HepG2 (cell line): ENCODE measurements at places on chromosomes 1 and 21. TPM values are rescaled to one million over a fixed set of nuclear protein-coding genes. Genes with fewer than 3 reads are reported as not detected.

DNA sequence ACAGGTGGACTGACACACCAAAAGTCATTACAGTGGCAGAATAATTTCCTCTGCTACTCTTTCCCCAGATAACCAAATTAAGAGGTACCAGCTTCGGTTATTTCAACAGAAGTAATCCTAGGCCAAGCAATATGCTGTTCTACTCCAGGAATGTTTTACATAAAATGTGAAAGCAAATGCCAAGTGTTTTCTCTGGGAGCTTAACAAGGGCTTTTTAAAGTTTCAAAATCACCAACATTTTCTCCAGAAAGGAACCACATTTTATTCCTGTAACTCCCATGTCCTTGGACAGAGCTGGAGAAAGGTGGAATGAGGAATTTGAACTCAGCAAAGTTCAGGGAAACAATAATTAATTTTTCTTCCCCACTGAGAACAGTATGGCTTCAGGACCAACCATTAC lies 27.2 kb downstream of the CNN3 start:
- no peak for DNase-seq

DNA sequence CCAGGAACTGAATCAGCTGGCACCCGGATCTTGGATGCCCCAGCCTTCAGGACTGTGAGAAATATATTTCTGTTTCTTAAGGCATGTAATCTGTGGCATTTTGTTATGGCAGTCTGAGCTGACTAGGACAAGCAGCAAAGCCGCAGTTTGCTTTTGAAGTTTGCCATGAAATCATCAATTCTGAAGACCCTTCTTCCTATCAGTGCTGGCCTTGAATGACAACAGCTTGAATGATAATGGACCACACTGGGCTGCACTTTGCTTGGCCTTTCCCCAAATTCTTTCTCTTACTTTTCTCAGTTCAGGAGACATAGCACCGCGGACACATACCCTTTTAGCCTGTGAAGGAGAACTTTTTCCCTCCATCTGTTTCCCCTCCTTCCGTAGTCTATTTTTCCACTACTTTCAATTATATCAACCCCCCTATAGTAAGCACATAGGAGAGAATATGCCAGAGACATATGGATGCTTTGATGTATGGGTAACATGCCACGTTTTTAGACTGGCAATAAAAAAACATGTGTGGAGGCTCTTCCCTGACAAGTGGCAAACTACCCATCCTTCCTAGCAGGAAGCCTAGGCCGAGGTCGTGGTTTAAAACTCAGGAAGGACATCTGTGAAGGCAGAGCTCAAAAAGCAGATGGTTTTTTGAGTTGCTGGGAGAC lies 42.9 kb downstream of the HLX start:
- DNase-seq, result no peak

GRCh38 chr1:43451157-43451591 lies 2.6 kb downstream of the HYI start:
- DNase-seq, result no peak

DNA sequence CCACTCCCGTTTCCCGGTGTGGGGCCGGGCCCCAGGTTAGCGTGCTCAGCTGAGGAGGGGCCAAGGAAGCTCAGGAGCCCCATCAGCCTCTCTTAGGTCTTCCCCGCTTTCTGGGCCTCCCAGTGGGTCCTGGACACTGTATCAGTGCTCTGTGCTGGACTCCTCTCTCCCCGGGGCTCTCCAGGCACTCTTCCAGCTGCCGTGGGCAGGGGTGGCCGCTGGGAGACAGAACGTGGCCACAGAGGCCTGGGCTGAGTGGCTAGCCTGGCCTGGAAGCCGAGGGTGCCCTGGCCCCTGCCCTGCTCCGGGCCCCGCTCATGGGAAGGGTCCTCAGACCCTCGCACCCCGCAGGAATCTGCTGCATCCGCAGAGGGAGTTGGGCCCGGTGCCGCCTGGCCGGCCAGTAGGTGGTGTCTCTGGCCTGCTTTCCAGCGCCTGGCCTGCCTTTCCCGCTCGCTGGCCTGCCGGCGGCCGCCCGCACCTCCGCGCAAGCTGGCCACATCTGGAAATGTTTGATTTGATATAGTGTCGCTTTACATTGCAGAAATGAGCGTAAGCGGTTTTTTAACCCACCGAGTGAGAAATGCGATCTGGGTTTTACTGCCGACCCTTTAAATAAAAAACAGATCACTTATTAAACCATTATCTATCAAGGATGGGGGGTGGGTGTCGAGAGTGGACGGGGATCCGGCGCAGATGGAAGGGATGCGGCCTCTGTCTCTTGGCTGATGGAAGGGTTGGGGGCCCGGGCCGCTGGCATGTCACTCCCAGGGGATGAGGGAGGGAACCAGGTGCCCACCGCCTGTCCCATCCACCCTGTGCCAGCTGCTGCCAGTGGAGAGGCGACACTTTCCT lies 74.4 kb upstream of the TTC34 start:
- no peak for DNase-seq

- no peak for DNase-seq
Observed at GRCh38 chr1:180854456-180854855, 58.2 kb upstream of the KIAA1614 start.

DNA sequence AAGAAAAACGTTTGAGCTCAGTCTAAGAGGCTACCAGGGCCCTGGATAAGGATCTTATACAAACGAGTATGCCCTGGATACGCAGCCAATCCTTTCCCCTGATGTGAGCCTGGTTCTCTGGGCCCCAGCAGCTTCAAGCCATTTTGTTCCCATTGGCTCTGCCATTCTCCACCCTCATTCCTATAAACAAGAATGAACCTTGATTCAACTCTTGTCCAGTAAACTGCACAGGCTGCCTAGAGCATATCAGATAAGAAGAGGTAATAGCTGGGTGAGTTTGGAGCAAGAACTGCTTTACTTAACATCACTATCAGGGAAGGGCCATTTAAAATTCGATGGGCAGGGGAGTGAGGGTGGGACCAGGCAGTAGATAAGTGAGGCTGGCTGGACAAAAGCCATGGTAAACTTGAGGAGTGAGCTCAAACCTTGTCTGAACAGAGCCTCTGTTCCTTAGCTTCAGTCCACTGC lies 11.3 kb downstream of the BTG2 start:
- no peak for DNase-seq

GRCh38 chr21:22585558-22585957 lies 1587.3 kb downstream of the NCAM2 start:
- no peak for DNase-seq

DNA sequence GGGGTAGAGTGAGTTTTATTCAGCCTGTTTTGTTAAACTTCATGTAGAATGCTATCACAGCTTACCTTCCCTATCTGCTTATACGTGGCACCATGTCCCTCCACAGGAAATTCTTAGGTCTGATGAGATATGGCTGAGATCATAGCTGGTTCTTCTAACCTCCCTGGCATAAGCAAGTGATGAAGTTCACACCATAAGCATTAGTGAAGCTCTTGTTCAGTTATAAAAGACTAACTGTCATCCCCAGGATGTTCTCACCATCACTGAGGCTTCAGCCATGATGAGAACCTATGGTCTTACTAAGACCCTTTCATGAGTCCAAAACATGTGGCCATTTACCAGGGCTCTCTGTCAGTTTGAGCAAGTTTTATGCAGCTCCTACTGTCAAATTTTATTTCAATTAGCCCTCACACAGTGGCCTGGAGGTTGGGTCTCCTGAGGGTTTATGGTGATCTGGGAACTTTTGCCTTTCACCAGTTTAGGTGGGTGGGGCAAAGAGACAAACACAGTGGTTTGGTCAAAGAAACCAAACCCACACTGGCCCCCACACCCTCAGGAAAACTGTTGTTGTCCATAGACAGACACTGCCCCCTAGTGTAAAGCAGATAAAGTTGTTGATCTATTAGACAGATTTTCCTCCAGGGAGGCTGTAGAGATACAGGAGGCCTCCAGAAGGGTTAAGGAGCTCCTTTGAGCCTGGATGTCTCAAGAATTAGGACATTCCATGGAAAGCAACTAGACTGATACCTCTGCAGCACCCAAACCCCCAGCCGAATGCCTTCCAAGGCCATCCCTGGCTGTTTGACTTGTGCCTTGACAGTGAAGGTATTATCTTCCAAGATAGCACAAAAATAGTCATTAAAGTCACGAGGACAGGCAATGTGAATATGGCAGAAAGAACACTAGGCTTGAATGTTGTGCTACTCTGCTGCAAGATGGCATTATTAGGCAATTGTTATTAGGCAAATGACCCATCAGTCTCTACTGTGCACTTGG lies 5.0 kb downstream of the SLC22A15 start:
- peak; percentile 35 for DNase-seq

DNA sequence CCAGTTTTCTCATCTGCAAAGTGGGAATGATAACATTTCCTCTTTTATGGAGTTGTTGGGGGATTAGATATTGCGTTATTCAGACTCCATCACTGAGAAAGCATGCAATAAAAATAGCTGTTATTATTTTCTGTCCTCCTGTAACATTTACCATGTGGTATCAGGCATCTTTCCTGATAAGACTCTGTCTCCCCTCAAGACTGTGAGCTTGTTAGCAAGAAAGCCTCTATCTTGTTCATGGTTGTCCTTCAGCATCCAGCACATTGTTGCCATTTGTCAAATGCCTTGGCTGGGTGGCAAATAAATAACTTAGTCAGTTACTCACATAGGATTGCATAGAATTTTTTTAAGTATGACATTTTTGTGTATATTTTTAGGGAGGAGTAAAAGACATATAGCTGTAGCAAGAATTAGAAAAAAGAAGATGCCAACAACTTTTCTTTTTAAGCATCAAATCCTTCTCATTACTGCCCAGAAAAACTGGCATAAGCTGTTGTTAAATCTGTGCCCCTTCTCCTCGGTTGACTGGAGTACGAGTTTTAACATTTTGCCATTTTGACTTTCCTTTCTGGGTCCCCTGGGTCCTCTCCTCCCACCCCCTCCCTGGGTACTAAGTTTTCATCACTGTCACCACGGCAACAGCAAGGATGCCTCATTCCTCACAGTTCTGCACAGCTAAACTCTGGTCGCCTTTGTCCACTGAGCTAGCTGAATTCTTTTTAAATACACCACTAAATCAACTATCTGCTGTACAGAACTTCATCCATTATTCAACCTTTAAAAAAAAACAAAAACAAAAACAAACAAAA lies 1.0 kb upstream of the JAM2 start:
- no peak for DNase-seq

DNA sequence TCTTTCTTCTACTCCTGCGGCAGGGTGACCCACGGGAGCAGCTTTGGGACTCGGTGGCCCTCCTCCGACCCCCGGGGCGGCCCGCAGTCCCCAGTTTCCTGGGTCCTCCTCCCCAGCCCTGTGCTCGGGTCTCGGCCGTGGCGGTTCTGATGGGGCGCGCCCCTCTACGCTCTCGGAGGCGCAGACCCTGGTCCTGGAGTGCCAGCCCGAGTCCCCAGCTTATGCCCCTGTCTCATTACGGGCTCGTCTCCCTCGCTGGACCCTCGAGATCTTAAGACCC lies 430 bp downstream of the BTG2 start:
- no peak for DNase-seq

DNA sequence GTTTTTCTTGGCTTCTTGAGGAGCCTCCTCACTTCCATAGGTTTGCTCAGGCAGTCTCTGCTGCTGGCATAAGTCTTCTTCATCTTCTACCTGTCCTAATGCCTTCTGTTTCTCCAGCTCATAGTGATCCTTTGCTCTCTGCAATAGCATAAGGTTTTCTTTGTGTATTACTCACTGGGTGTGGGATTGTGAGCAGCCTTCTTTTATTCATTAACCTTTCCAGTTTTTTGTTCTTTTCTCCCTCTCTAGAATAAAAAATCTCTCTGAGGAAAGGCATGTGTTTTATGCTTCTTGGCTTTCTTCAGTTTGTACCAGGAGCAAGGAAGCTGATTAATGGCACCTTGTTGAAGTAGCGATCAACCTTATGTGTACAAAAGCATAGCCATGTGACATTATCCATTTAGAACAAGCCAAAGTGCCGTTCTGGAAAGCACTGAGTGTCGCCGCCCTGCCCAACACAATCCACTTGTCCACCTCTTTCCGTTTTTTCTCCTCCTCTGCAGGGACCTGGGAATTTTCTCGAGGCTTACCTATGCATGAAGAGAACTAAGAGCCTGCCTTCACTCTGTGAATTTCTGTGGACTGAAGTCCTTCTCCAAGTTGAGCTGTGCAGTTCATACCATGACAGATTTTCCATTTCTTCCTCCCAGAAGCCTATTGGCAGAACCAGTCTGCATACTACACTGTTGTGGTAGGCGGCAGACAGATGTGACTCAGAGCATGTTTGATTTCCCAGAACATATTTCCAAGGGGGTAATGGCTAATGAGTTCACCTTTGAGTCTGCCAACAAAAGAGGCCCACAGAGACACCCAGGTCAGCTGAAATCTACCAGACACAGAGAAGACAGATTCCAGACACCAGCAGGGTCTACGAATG lies 39.0 kb downstream of the DPT start:
- peak; percentile 86 for DNase-seq

GRCh38 chr21:25573409-25574206 lies 33.7 kb downstream of the MRPL39 start:
- peak; percentile 6 for DNase-seq

GRCh38 chr1:41917835-41918449 lies 780 bp downstream of the HIVEP3 start:
- no peak for DNase-seq

DNA sequence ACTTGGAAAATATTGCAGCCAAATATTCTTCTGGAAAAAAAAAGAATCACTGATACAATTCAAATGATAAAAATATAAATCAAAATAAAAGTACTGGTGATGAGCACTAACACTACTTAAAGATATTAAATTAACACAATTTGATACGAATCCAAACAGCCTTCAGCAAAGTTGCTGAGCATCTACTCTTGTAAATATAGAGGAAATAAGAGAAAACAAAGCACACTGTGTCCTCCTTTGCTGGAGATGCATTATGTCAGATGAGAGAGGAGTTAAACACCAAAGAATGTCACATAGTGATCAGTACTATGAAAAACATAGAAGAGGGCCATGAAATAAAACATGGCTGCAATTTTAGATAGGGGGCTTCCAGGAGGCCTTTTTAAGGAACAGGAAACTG lies 177.4 kb upstream of the RNPC3 start:
- no peak for DNase-seq

GRCh38 chr1:87296206-87296605 lies 32.5 kb upstream of the LMO4 start:
- no peak for DNase-seq

- DNase-seq, result no peak
Observed at GRCh38 chr1:235670157-235670776, 20.7 kb upstream of the GNG4 start.

GRCh38 chr1:22731924-22732720 lies 21.5 kb downstream of the EPHB2 start:
- no peak for DNase-seq

FMOD gene
- not detected in 2 replicates for total RNA-seq

UBXN10 gene
- 0.04 TPM in 1 of 2 replicates, not detected in the other for total RNA-seq

BROX gene
- total RNA-seq, result 33.2 and 52.5 TPM in 2 replicates

GBP2 gene
- 5.1 and 6.6 TPM in 2 replicates for total RNA-seq

AMPD1 gene
- not detected in 2 replicates for total RNA-seq

RHD gene
- total RNA-seq, result not detected in 2 replicates

CFHR2 gene
- total RNA-seq, result not detected in 2 replicates

SLC9C2 gene
- total RNA-seq, result not detected in 2 replicates

FCRLA gene
- not detected in 2 replicates for total RNA-seq

MTARC1 gene
- 64.2 and 106 TPM in 2 replicates for total RNA-seq

RAB3B gene
- 1.0 and 1.9 TPM in 2 replicates for total RNA-seq
